ENCODE measurements at places on chromosomes 3 and 15.

DNA sequence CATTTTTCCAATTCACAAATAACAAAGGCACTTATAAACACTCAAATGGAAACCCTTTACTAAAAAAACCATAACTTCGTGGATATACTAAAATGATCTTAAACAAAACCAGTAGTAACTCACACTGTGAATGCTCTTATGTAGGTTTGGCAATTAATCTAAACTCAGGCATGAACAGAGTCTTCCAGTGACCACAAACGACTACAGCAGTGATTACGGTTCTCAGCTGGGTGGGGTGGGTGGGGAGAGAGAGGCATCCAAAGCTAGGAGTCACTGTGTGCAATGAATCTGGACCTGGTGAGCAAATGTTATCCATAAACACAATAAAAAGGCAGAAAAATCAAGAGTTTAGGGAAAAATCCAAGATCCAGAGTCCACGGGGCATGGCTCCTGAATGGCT is 21.3 kb downstream of the SLC12A8 start:
- no peak for DNase-seq

GRCh38 chr3:64530434-64531049 is 157.3 kb downstream of the ADAMTS9 start:
- no peak for DNase-seq

GRCh38 chr3:110623571-110623970 is 448.0 kb upstream of the NECTIN3 start:
- DNase-seq = no peak

DNA sequence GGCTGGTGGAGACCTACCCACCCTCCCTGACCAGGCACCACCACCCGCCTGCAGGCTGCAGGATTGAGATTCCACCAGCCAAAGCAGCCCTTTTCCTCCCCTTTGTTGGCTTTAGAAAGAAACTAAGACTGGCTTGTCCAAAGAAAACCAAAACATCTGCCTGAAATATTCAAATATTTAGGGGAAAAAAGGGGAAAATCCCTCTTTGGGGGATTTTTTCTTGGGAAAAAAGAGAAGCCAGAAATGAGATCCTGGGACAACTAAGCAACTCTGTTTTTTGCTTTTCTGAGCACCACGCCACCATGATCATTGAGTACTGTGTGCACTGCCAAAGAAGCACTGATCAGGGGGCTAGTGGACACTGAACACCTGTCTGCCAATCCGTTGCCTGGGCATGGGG is 2.6 kb downstream of the DCLK3 start:
- no peak for DNase-seq

GRCh38 chr3:72318504-72319193 is 529.6 kb downstream of the SHQ1 start:
- DNase-seq = no peak

DNA sequence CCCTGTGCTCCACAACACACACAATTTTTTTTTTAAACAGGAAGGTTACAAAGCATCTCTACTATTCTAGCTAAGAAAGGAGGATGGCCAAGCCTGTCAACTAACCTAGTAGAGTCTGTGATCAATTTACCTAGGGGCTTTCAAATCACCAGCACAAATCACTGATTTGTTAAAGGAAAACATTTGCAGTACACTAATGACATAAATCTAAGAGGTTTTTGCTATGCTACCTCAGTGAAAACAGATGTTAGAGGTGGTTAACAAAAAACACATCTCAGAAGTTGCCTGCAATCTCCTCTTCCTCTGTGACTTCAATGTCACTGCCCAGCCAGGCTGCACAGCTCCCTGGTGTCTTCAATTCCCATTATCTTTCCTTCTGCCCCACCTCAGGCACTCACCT is 72.0 kb downstream of the RAD18 start:
- no peak for DNase-seq

- no peak for DNase-seq
Observed at GRCh38 chr15:58726867-58727266, 22.6 kb downstream of the ADAM10 start.

- DNase-seq = no peak
Observed at GRCh38 chr15:36863570-36863969, 236.8 kb downstream of the MEIS2 start.

GRCh38 chr3:53425936-53426335 is 68.5 kb upstream of the CACNA1D start:
- no peak for DNase-seq

GRCh38 chr3:38038447-38038911 is 529 bp upstream of the DLEC1 start:
- no peak for DNase-seq

DNA sequence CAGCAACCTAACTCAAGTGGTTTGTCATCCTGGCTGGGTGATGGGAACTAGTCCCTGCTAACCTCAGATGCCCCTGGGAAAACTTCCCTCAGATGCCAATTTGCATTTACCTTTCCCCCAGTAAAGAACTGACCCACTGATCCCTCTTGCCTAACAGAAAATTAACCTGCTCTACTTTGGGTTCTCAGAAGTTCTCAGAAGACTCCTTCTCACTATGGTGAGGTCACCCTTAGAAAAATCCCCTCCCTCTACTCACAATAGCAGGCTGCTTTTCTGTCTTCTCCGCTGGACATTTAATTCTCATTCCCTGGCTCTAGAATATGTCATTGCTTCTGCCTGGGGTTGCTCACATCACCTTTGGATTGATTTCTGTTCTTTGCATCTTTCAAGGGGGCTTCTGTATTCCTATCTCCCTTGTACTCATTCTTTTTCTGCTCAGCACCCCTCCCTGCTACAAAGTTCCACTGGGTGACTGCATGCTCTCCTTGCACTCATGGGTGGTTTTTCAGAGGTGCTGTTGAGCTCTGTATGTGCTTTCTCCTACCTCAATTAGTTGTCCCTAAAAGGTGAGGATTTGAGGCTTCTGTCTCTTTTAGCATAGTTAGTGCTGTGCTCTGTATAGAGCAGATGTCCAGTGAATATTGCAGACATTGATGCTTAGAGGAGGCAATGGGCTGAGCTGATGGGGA is 869 bp downstream of the PLA1A start:
- no peak for DNase-seq

DNA sequence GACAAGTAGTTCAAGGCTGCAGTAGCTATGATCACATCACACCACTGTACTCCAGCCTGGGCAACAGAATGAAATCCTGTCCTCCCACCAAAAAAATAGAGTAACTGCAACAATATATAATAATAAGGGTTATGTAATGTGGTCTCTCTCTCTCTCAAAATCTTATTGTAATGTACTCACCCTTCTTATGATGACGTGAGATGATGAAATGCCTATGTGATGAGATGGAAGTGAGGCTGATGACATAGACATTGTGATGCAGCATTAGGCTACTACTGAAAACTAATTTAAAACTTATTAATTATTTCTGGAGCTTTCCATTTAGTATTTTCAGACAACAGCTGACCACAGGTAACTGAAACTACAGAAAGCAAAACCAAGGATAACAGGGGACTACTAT is 27.4 kb downstream of the TASOR start:
- DNase-seq = no peak

- no peak for DNase-seq
Observed at GRCh38 chr3:45041666-45042065, 15.6 kb downstream of the CLEC3B start.

DNA sequence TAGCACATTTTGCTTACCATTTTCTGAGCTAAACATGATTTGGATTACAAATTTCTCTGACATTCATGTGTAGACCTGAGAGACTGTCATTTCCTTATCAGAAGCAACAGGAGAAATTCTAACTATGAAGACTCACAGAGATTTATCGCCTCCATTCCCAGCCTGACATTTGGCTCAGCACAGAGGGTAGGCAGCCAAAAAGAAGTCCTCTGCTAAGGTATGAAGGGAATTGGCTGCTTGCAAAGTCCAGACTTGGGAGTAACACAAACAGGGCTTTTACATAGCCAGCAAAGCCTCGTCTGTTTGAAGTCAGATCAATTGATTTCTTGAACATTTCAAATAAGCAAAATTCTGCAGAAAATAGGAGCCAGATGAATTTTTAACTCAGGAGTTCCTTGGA is 57.0 kb upstream of the CMSS1 start:
- no peak for DNase-seq

DNA sequence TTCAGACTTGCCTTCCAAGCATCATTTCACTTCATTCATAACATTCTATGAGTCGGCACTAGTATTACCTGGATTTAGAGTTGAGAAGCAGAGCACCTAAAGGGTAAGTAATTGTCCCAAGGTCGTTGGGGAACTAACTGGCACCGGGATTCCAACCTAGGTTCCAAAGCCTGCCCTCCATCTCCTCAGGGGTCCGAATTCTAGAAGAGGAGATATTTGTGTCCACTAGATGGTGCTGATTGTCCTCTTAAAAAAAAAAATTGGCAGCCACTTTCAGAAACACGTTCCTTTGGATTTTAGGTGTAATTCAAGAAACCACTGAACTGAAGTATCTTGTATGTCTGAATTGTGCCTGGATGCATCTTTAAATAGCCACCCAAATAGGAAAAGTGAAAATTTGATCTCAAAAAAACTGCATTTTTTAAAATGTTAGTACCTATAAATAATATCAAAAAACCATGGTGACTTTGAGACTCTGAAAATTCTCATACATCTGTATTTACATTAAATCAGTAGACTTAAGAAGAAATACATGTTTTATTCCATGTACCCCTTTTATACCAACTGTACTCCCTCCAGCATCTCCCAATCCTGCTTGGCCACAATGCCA is 3.9 kb upstream of the FSIP1 start:
- no peak for DNase-seq

- no peak for DNase-seq
Observed at GRCh38 chr3:66256806-66257205, 36.0 kb downstream of the SLC25A26 start.

GRCh38 chr15:42121682-42122081 is 27.3 kb upstream of the PLA2G4D start:
- no peak for DNase-seq

DNA sequence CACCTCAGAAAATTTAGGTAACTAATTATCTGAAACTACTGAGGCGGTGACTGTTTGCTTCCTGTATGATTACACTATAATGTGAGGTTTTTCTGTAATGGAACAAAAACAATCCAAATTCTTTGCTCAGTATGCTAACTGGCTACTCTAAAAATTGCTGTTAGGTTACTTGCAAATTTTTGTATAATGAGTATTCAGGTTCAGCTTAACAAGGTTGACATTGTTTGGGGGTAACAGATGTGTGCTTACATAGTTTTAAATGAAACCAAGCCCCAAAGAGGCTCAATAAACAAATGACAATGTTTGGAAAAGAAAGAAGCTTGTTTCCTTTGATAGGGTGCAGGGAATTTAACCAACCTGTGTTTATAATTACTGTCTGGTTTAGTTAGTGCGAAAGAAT is 414.5 kb upstream of the MDFIC2 start:
- DNase-seq = no peak

DNA sequence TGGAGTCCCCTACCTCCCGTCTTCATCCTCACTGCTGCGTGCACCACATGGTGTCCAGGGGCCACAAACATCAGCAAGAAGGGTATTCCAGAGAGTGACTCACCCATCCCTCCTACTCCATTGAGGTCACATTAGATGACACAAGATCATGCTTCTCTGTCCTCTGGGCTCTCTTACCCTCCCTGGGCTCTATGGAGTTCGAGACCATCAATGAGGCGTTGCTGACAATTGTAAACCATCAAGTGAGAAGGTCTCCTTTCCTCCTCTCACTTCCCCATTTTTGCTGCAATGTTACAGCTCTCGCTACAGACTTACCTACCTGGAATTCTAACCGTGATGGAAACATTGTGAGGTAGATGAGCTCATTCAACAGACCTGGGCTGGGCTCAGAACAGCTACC is 51.7 kb downstream of the HMCES start:
- DNase-seq = no peak

All from activated CD8-positive, alpha-beta memory T cell treated with anti-CD3 and anti-CD28 coated beads for 48 hours (primary cell).